Posterior cingulate gyrus (tissue), 11 donors: ENCODE measurements at places on chromosomes 7 and 10.

GRCh38 chr7:148747274-148747673 is 48.6 kb downstream of the CUL1 start:
- no peak for DNase-seq

DNA sequence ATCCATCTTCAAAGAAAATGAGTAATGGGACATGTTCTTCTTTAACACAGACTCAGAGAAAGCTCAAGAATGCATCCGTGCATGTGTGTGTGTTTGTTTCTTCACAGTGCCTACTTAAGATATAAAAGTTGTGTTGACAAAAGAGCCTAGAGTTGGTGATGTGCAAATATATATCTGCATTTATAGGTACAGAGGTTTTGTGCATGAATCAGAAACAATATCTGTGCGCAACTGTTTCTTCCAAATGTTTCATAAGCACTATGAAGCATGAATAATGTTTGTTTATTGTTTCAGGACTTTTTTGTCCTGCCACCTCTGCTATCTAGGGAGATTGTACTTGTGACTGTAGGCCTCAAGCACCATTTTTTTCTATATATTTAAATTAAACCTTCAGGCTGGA is 229.7 kb downstream of the CSTF2T start:
- DNase-seq, result no peak

- DNase-seq, result no peak
Observed at GRCh38 chr10:125672884-125673283, 10.1 kb downstream of the TEX36 start.

GRCh38 chr10:125689955-125690569 is 7.1 kb upstream of the TEX36 start:
- DNase-seq, result no peak

- no peak for DNase-seq
Observed at GRCh38 chr7:100248483-100248882, 28.7 kb downstream of the PVRIG start.

GRCh38 chr7:16960337-16960965 is 78.7 kb upstream of the AGR3 start:
- DNase-seq, result no peak

DNA sequence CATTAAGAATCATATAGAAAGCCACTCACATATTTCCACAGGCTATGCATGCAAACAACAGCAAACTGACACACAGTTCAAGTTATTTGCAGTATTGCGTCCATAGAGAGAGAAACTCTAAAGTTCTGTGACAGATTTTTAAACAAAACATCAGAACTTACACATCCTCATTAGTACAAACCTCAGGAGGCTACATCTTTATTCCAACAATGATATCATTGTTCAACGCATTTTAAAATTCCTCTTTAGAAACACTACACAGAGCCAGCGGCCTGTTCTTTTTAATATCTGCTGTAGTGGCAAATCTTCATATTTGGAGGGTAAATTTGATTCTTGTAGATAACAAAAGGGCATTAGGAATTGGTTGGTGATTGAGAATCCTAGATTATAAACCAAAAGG is 55.9 kb upstream of the NFE2L3 start:
- DNase-seq, result no peak

DNA sequence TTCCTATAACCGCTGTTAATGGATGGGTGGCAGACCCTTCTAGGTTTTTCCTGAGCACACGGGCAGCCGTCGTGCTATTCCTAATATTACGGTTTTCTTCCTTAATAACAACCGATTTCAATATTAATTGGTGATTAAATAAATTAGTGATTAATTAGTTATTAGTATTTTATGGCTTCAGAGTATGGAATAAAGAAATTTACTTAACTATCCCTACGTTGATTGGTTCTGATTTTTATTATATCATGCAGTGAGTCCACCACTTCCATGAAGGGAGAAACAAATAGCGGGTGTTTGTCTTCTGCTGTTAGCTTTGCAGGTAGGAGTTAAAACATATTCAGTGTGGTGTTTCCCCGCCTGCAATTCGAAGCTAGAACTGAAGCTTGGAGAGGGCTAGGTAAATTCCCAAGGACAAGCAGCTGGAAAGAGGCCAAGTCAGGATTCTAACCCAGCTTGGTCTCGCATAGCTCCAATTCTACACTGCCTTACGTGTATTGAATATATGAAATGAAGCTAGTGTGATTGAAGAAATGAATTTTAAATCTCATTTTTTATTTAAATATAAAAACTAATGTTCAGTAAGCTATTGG is 928 bp upstream of the CSTF2T start:
- DNase-seq, result no peak

DNA sequence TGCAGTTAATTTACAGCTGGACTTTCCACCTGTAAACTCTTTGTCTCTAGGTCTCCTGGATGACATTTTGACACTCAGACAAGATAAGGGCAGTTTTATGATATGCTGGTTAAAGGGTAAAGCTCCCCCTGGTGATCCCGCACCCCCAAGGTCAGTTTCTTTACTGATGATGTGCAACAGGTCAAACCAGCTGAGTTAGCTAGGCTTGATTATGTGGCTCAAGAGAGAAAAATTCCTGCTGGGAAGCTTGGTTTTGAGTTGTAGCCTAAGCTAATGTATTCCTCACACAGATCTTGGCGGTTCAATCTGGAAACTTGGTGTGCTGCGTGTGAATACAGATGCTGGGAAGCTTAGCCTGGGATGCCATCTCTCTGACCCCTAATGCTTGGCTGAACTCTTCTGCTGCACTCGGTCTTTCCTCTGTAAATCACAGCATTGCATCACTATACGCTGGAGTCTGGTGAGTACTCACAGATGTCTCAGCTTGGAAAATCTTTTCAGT is 11.4 kb upstream of the AKR1D1 start:
- no peak for DNase-seq

DNA sequence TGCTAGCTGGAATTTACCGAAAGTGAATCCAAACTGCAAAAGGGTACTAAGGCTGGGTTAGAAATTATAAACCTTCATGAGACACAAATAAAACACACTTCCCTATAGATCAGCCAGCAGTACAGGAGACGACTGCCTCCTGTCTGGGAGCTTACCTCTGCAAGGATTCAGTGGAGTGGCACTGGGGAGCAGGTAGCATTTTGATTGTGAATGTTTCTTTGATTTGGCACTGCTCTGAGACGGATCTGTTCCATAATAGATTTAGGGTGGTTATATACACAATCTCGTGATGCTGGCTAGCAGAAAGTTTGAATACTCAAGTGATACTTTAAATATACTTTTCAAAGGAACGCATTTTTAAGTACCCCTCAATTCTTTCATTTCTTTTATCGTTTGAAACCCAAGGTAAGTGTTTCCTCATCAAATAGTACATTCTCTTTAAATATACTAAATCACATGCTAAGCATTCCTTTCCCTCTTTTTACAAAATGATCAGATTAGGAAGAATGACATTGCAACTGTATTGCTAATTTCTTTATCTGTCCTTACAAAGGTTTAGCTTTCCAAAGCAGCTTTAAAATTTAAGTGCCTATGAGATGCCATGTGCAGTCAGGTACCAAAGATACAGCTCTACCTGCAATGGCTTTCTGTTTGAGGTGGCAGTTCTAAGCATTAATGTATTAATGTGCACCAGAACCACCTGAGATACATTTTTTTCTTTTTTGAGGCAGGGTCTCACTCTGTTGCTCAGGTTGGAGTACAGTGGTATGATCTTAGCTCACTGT is 20.6 kb upstream of the CHCHD3 start:
- DNase-seq, result no peak

GRCh38 chr10:16570731-16571130 is 49.1 kb upstream of the C1QL3 start:
- no peak for DNase-seq

DNA sequence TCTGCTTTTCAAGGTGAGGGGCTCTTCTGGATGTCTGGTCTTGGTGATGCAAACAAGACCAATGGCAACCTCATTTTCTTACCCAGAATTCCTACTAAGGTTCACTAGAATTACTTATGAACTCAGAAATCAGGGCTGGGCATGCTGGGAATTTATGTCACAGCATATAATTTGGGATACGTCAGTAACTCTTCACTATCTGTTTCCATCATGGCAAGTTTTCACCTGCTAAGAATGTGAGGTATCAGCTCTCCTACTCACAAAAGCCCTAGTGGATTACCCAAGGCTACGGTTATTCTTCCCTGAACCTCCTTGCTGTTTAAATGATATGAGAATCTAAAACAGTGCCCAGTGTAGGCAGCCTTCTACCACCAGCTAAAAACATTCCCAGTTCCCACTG is 53.1 kb downstream of the PNLIPRP2 start:
- DNase-seq, result no peak

DNA sequence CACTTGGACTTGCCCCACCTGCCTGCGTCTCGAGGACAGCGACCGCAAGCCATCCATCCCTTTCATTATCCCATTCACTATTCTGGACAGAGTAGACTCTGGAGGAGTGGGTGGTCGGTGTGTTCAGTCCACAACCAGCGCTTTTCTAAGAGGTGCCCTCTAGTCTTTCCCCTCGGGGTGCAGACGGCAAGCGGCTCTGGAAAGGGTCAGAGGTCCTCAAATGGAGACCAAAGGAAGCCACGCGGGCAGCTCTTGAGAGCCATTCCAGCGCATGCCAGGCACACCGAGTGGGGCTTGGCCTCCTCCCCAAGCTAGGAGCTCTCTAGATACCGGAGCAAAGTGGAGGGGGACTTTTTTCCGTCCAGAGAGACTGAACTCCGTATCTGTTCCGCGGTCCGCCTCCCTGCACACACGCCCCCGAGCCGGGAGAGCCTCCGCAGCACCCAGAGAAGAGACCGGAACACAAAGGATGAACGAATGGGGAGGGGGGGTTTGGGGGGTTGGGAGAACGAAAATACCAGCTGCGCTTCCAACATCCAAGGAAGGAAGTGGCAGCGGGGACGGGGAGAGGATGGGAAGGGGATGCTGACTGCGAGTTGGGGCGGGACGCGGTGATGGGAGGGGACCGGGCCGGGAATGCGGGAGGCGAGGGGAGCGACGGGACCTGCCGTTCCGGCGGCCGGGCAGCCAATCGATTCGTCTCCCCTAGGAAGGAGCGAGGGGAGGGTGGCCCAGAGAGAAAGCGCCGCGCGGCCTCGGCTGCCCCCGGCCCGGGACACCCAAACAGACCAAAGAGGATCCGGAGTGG is 515 bp downstream of the GSDME start:
- peak; percentile 67 for DNase-seq

- no peak for DNase-seq
Observed at GRCh38 chr10:20863008-20863407, 34.1 kb downstream of the NEBL start.

- no peak for DNase-seq
Observed at GRCh38 chr10:74855027-74855426, 28.6 kb downstream of the KAT6B start.

GRCh38 chr7:20417260-20417659 is 86.6 kb downstream of the ITGB8 start:
- no peak for DNase-seq

DNA sequence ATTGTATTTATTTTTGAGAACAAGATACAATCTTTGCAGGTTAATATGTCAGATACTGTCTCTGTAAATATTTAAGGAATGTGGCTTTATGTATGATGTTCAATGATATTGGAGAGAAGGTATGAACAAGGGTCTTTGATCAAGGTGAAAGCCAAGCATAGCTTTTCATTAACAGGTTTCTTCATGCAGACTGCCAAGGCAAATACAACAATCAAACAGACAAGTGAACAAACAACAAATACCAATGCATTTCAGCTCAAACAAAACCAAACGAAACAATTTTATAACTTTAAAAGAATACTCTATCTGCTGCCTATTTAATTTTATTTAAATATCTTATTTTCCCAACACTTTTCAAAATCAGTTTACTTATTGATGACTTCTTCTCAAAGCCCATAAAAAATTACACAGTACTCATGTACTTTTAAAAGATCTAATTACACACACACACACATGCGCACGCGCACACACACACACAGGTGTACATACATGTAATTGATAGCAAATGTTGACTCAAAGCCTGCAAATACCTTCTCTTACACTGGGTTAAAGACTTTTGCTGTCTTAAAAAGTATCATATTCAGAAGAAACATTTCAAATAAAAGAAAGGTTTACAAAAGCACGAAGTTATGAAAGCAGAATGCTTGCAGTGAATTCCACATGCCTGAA is 201.1 kb upstream of the CCDC6 start:
- no peak for DNase-seq

- peak; percentile 33 for DNase-seq
Observed at GRCh38 chr10:78543749-78544362, 510.2 kb downstream of the RPS24 start.

GRCh38 chr10:58019863-58020537 is 247.7 kb downstream of the IPMK start:
- no peak for DNase-seq

GRCh38 chr10:1706711-1707110 is 30.6 kb downstream of the ADARB2 start:
- no peak for DNase-seq

- DNase-seq, result no peak
Observed at GRCh38 chr7:133429371-133429770, 176.5 kb downstream of the EXOC4 start.

- no peak for DNase-seq
Observed at GRCh38 chr10:15567952-15568351, 151.8 kb downstream of the ITGA8 start.

- peak; percentile 83 for DNase-seq
Observed at GRCh38 chr10:79069325-79070080, 737 bp downstream of the ZMIZ1 start.

DNA sequence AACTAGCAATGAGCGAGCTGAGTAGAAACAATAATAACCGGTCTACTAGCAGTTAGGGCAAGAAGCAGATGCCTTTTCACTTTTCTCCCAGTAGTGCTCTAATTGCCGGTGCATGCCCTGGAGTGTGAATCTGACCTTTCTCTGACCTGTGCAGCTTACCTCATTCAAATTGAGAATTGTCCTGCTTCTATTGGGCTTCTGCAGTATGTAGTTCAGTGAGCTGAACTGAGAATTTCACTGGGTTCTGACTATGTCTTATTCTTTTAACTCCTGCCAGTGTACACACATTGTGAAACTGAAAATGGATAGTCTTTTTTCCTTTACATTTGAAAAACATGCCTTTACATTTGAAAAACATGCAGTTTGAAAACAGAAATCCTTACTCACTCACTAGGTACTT is 157.9 kb upstream of the GRM3 start:
- no peak for DNase-seq
